ENCODE measurements at places on chromosomes 5 and 9. TPM values are rescaled to one million over a fixed set of nuclear protein-coding genes. Genes with fewer than 3 reads are reported as not detected.

DNA sequence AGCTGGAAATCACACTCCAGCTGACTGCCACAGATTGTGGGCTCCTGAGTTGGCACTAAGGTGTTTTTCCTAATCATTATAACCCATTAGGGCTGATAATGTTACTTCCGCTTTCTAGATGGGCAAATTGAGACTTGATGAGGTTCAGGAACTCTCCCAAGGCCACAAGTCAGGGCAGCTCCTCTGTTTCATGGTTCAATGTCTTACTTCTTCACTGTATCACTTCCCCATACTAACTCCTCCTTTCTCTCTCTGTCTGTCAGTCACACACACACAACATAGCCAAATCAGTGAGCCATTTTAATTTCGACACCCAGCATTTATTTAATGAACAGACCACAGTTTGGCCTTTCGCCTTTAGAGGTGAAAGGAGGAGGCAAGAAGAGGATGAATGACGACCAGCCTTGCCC is 17.8 kb upstream of the TRAF1 start:
- H3K4me3 ChIP-seq: no peak overlapping the region
- no peaks in the 10 kb centered on the region for H3K27me3 ChIP-seq
- no peaks in the 10 kb centered on the region for H3K36me3 ChIP-seq
- DNase-seq: no peak

- H3K27me3 ChIP-seq: no peaks in the 10 kb centered on the region
- no peak for DNase-seq
- H3K36me3 ChIP-seq: peaks cover 3% of the 10 kb centered on the region
- peaks cover 7% of the 10 kb centered on the region for H3K4me1 ChIP-seq
- H3K27ac ChIP-seq: no peak overlapping the region
- H3K4me3 ChIP-seq: no peak overlapping the region
Measured at GRCh38 chr5:32231241-32231640, 57.1 kb upstream of the GOLPH3 start.

PCDHB8 gene
- total RNA-seq: 0.40 TPM

ANGPTL2 gene
- 0.75 TPM for total RNA-seq

LCN15 gene
- not detected for total RNA-seq

All from PC-3 (cell line).